Activated T-helper 1 cell treated with anti-CD3 and anti-CD28 coated beads, Interleukin-12 subunit alpha, Interleukin-12 subunit beta, Interleukin-2, Interleukin-4 antibody, amounts not matched to agents 30 ng/mL and 10 ng/mL and 1 ng/mL, durations not matched to agents 14 hours and 24 hours and 36 hours (primary cell): ENCODE measurements at places on chromosomes 7 and 10.

DNA sequence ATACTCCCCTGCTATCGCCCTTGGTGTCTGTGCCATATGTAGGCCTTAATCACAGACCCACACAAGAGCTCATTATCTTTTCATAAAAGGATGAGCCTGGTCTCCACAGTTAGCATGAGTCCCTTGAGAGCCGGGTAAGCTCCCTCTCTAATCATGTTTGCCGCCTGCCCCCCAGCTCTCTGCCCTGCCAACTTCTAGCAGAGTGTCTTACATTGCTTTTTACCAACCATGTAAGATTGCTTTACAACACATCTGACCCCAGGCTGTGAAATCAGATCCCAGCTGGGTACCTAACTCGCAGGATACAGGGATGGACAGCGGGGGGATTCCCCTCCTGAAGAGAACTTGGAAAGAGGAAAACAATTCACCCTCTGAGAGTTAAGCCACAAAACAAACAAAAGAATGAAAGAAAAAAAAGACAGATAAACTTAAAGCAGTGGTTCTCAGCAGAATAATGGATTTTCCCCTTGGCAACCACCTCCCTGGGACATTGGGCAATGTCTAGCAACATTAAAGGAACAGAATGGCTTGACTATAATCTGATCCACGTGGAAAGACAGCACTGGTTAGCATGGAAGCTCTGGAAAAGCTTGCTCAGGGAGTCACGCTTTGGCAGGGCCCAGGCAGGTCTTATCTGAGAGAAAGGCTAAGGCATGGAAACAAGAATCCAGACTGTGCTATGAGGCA is 39.4 kb upstream of the ATOH7 start:
- no peak overlapping the region for H3K27ac ChIP-seq
- H3K4me1 ChIP-seq: no peaks in the 10 kb centered on the region
- no peak overlapping the region for H3K4me3 ChIP-seq
- H3K27me3 ChIP-seq: peaks cover 12% of the 10 kb centered on the region
- DNase-seq: no peak

DNA sequence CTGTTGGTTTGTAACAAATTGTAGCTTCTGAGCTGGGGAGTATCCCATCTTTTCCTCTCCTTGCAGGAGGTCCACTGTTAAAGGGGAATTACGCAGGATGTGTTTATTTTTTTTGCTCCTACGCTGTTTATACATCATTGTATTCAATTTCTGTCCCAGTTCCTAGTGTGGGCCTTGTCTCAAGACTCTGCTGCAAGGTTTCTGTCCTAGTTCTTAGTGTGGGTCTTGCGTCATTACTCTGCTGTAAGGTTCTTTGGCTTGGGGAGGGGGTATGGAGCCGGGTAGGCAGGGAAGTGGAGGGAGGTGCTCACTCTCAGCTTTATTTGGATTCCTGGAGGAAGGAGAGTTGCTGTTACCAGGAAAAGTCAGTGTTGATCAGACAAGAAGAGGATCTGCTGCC is 64.0 kb upstream of the TRIM8 start:
- H3K4me3 ChIP-seq: no peak overlapping the region
- H3K36me3 ChIP-seq: no peaks in the 10 kb centered on the region
- no peak overlapping the region for H3K27ac ChIP-seq

DNA sequence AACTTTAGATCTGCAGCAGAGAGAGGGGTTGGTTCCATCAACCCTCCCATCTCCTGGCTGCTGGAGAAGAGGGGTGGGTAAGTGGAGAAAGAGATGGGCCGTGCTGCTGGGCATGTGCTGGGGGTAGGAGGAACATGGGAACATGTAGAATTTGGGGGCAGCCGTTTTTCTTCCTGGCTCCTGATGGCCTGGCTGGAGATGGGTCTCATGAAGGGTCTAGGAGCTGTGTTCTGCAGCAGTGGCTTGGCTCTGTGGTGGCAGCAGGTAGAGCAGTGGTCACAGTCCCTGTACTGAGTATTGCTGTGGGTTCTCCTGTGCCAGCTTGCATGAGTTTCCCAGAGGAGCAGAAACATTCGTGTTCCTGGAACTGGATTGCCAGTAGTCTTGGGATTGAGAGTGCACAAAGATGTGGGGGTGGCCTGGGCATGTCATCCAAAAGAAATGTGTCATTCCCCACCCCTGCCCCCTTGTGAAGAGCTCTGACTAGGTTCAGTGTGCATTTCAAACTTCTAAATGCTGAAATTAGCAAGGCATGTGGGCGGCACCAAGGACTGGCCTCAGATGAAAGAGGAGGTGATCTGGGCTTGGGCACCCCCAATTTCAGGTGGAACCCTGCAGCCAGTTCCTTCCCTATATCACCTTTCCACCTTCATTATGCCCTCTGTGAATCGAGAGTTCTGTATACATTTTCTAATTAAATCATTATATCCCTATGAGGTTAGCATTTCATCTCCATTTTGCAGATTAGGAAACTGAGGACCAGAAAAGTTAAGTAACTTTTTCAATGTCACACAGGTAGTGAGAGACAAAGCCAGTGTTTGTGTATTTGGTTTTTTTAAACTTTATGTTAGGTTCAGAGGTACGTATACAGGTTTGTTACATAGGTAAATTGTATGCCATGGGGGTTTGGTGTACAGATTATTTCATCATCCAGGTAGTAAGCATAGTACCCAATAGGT is 2.1 kb downstream of the CHST3 start:
- H3K36me3 ChIP-seq: no peaks in the 10 kb centered on the region
- H3K27me3 ChIP-seq: peaks cover 43% of the 10 kb centered on the region
- no peak for DNase-seq
- H3K27ac ChIP-seq: no peak overlapping the region

DNA sequence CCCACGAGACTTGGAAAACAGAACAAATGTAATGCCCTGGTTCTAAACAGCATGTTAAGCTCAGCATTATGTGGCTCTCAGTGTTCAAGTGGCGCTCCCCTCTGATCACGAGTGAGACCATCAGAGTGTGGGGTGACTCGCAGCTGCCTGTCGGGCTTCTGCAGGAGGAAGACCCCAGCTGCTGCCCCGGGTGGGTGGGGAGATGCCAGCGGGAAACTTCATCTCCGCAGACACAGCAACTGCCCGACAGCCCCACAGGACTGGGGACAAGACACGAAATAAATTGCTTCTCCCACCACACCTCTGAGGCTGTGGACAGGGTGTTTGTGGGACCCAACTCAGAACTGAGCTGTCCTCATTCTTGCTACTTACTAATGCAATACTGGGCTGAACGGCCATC is 126.3 kb upstream of the KIF5B start:
- H3K36me3 ChIP-seq: no peaks in the 10 kb centered on the region
- no peaks in the 10 kb centered on the region for H3K4me1 ChIP-seq
- no peak overlapping the region for H3K27ac ChIP-seq
- no peak overlapping the region for H3K4me3 ChIP-seq

DNA sequence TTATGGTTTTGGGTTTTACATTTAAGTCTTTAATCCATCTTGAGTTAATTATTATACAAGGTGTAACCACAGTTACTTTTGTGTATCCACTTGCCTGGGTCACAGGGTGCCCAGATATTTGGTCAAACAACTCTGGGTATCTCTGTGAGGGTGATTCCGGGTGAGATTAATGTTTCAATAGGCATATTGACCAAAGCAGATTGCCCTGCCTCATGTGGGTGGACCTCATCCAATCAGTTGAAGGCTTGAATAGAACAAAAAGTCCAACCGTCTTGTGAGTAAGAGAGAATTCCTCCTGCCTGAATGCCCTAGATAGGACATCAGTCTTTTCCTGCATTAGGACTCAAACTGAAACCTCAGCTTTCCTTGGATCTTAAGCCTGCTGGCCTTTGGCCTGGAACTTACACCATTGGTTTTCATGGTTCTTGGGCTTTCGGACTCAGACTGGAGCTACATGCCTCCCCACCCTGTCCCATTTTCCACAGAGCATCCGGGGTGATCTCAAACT is 68.9 kb upstream of the ST8SIA6 start:
- no peak for DNase-seq
- no peaks in the 10 kb centered on the region for H3K4me1 ChIP-seq
- no peaks in the 10 kb centered on the region for H3K36me3 ChIP-seq
- peaks cover 4% of the 10 kb centered on the region for H3K27me3 ChIP-seq
